ENCODE measurements at places on chromosomes 3 and 15. TPM values are rescaled to one million over a fixed set of nuclear protein-coding genes. Genes with fewer than 3 reads are reported as not detected.

- no peak for DNase-seq
Measured at GRCh38 chr15:90405055-90405607, 17.1 kb downstream of the IQGAP1 start.

GRCh38 chr3:66393333-66394005 lies 107.4 kb downstream of the LRIG1 start:
- peak; percentile 51 for DNase-seq

DNA sequence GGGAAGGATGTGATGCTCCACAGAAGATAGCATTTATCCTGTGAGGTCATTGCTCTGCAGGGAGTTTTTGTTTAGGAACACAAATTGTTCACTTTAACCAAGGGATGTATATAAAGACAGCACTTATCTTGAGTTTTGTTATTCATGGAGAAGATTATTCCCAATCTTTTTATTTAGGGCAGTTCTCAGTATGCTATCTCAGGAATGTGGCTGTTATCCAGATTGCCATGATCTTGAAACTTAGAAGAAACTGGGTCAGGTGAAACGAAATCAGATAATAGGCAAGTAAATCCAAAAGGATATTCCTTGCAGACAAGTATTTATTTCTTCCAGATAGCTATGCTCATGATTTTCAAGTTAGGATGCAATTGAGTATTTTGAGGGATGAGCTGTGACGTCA lies 19.3 kb upstream of the TMEM42 start:
- no peak for DNase-seq

- DNase-seq = no peak
Measured at GRCh38 chr3:47971081-47971480, 45.1 kb downstream of the MAP4 start.

DNA sequence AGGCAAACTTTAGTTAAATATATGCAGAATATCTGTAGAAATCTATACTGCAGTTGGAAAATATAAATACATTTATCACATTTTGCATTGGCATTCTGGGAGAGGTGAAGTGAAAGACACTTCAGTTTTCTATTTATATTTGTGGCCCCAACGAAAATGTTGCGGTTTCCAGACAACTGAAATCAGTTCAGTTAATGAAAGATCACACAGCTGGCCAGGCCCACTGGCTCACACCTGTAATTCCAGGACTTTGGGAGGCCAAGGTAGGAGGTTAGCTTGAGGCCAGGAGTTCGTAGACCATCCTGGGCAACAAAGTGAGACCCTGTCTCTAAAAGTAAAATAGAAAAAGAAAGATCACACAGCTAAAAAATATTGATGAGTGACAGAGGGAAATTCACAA lies 11.9 kb upstream of the CLASP2 start:
- DNase-seq = no peak

The RFT1 gene
- 10.7 TPM for polyA plus RNA-seq

DNA sequence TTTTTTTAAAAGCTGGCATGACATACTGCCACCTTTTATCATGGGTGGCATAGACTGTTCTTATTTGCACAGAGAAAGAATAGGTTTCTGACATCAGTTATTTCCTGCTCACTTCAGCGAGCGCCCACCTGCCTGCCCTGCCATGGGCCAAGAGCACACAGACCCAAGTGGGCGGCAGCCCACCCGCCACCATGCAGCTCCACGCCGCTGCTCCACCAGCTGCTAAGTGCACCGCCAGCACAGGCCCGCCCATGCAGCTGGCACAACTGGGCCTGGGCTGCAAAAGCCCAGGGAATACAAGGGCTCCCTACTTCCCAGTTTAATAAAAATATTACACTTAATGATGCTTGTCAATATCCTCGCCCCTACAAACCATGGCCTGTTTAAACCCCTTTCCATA lies 15.4 kb downstream of the ZNF148 start:
- no peak for DNase-seq

The BNC1 gene
- polyA plus RNA-seq = 2.2 TPM

GRCh38 chr3:191068946-191069813 lies 129.9 kb upstream of the OSTN start:
- no peak for DNase-seq

GRCh38 chr3:55675478-55675877 lies 188.4 kb upstream of the WNT5A start:
- no peak for DNase-seq

GRCh38 chr15:25385986-25386385 lies 52.8 kb downstream of the UBE3A start:
- DNase-seq = no peak

GRCh38 chr3:44862226-44862637 lies 520 bp downstream of the TMEM42 start:
- DNase-seq = peak; percentile 36
